ENCODE measurements at places on chromosomes 6 and 20.

GRCh38 chr6:148422085-148422484, 79.4 kb downstream of the SASH1 start:
- no peak for DNase-seq

GRCh38 chr6:140083375-140083774, 708.9 kb upstream of the CITED2 start:
- DNase-seq: no peak

GRCh38 chr6:56145616-56146015, 101.8 kb downstream of the COL21A1 start:
- no peak for DNase-seq

- no peak for DNase-seq
Observed at GRCh38 chr6:29791786-29792122, 35.9 kb upstream of the HLA-G start.

GRCh38 chr6:12102350-12102749, 90.2 kb downstream of the HIVEP1 start:
- DNase-seq: no peak

All from coronary artery (tissue), 2 donors.